Urinary bladder (tissue), 4 donors: ENCODE measurements at places on chromosomes 16 and 17. TPM values are rescaled to one million over a fixed set of nuclear protein-coding genes. Genes with fewer than 3 reads are reported as not detected.

SDR42E1 gene
- polyA plus RNA-seq = 1.3 TPM

DNA sequence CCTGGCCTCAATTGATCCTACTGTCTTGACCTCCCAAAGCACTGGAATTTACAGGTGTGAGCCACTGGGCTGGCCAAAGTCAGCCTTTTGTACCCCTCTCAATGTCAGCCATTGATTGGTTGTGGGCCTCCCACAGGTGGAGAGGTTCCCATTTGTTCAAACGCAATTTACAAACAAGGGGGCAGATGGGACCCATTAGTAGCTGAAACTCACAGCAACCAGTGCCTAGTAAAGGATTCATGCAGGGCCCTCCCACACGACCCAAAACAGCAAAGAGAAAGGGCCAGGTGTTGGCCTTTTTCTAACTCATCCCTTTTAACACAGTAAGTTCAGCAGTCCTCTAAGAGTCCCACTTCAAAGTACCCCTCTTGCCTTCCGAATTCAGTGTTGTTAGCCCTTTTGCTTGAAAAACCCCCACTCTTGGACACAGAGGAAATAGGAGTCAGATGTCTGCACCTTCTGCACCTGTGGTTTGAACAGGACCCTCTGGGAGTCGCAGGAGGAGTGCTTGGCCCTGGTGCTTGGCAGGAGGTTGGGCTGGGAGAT, 89.2 kb downstream of the PITPNC1 start:
- DNase-seq = no peak

- DNase-seq = no peak
These were observed 250.0 kb downstream of the SOX9 start for GRCh38 chr17:72370819-72371218.

DNA sequence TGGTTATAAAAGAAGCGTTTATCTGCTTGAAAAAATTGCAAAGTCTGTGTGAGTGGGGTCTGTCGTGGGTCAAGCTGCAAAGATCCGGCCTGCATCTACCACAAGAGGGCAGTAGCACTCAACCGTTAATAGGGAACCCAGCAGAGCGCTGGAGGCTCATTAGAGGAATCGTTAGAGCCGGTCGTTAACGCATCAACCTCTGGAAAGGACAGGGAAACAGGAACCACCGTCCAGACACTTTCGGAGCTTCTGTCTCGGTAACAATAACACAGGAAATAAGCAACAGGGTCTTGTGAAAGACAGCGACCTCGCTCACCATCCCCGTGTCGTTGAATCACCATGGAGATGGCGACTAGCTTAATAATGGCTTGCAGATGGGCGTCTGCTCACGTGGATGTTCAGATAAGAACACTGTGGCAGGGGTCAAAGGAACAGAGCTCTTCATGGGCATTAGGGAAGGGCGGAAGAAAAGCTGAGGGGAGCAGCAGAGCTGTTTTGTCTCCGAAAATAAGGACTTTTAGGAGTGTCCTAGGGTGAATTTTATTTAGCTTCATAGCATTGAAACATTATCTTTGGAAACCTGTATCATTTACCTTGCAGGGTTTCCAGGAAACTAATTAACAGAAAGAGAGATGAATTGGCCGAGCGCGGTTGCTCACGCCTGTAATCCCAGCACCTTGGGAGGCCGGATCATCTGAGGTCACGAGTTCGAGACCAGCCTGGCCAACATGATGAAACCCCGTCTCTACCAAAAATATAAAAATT, 11.9 kb upstream of the NSRP1 start:
- peak; percentile 58 for DNase-seq

TMEM220 gene
- polyA plus RNA-seq = 8.7 TPM

DNA sequence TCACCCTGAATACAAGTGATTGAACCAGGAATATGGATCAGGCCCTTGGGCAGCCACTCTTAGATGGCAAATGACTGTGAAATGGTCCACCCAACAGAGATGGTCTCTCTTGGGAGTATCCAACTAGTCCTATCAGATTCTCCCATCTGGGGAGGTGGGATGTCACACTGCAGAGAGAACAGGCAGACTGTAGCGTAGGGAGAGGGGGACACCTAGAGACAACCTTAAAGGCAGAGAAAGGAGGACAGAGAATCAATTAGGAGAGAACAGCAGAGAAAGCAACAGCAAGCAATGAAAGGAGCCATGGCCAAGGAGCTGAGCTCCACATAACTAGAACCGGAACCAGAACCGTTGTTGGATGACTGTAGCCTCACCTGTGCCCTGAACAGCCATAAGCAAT, 37.2 kb downstream of the IQCK start:
- DNase-seq = no peak

- DNase-seq = no peak
These were observed 79.7 kb downstream of the CYLD start for GRCh38 chr16:50821586-50821985.

DNA sequence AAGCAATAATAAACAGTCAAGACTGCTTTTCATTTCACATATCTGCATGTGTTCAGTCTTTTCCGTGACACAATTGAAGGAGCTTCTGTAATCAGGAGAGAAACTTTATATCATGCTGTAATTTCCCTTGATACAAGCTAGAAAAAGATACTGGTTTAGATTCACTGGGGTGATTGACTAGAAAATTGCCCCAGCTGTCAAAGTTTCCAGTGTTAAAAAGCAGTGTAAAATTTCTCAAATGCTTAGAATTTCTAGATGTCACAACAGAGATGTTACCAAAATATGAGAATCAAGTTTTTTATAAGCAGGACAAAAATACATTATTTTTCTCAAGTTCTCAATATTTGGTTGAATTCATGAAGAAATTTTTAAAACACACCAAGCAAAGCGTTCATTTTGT, 292.4 kb upstream of the HSBP1 start:
- no peak for DNase-seq

- DNase-seq = no peak
These were observed 7.2 kb upstream of the MYCBPAP start for GRCh38 chr17:50501054-50501453.

TERB1 gene
- polyA plus RNA-seq = not detected

HOXB6 gene
- polyA plus RNA-seq = 4.0 TPM

GRCh38 chr16:72847187-72848027, 200.5 kb downstream of the ZFHX3 start:
- DNase-seq = no peak

- DNase-seq = no peak
These were observed 7.5 kb downstream of the NFATC2IP start for GRCh38 chr16:28958216-28958615.

NKD1 gene
- 5.9 TPM for polyA plus RNA-seq

- no peak for DNase-seq
These were observed 19.9 kb upstream of the CYTH1 start for GRCh38 chr17:78802008-78802407.

GRCh38 chr17:73343739-73344454, 32.1 kb upstream of the CDC42EP4 start:
- no peak for DNase-seq

DNA sequence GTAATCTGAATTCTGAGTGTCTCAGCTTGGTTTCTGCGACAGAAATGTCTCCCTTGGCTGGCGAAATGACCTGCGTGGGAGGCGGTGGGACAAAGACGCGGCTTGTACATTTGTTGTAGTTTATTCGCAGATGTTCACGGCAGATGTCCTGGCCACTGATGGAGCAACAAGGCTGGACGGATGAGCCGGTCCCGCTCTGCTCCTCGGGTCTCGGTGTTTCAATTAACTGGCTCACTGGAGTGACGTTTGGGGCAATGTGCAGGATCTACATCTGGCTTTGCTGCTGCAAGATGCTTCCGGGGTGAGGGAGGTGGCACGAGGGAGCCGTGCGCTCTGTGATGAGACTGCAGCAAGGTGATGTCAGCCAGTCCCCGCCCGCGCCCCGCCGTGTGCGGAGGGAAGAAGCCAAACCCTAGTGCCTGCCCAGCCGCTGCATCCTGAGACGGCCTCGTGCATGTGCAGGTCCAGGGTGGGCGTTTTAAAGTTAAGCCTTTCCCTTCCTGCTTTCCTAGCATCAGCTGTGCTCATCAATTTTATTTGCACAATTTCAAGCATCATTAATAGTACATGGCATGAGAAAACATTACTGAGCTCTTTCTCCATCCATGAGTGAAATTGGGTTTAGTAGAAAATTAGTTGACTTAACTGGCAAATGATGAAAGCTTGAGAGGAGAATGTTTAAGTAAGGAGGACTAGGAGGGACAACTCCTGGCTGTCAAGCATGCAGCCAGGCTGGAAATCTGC, 44.4 kb downstream of the MGAT5B start:
- no peak for DNase-seq

OTOA gene
- 0.05 TPM for polyA plus RNA-seq

- DNase-seq = no peak
These were observed 18.9 kb downstream of the TMEM132E start for GRCh38 chr17:34598161-34598776.

- no peak for DNase-seq
These were observed 89.6 kb upstream of the MAF start for GRCh38 chr16:79690159-79690558.

DNA sequence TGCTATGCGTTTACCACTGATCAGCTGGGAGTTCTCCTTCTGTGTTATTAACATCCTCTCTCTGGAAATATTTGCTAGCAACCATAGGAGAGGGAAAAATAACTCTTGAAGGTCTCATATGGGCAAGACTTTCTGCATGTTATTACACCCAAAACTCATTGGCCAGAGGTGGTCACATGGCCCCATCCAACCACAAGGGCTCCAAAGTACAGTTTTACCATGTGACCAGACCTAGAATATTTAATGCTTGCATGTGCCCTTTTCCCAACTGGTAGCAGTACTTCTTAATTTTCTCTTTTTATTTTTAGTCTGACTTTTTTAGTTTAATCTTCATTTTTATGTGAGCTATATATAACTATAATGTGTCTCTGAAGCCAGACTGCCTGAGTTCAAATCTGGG, 141.0 kb upstream of the NOG start:
- DNase-seq = no peak

GRCh38 chr17:46869296-46869695, 17.9 kb downstream of the WNT9B start:
- DNase-seq = no peak

GRCh38 chr17:33525186-33525585, 232.1 kb upstream of the ASIC2 start:
- no peak for DNase-seq

MYO15A gene
- 1.4 TPM for polyA plus RNA-seq

DNA sequence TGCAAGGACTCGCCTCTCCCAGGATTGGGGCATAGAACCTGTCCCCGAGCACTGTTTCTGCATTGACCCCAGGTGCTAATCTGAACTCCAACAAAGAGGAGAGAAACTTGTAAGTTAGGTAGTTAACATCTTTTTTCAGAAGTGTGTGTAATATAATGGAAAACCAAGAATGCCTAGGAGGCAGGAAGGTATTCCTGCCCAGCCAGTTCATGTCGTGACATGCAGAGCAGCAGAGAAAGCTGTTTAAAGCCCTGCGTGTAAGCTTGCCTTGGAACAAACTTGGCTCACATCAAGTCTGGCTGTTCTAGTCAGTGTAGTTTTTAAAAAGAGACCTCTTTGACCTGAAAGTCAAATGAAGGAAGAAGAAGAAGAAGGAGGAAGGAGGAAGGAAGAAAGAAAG, 2.1 kb upstream of the GNA13 start:
- no peak for DNase-seq

GRCh38 chr16:66084306-66084705, 282.2 kb upstream of the CDH5 start:
- DNase-seq = no peak

DNA sequence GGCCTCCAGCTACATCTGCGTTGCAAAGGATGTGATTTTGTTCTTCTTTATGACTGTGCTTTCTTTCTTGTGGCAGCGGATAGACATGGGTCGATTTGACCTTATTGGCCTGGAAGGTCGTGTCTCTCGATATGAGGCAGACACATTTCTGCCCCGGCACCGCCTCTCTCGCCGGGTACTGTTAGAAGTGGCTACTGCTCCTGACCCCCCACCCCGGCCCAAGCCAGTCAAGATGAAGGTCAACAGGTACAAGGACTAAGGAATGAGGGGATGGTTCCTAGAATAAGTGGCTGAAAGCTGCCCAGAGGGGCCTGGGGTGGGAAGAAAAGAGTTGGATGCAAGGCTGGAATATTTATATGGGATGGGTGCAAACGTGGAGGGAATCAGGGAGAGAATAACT, 21.1 kb downstream of the SRCAP start:
- no peak for DNase-seq

- peak; percentile 35 for DNase-seq
These were observed 19.7 kb downstream of the TMEM235 start for GRCh38 chr17:78250891-78251772.

- DNase-seq = no peak
These were observed 129.9 kb downstream of the MGAT5B start for GRCh38 chr17:76997981-76998531.

TNS4 gene
- polyA plus RNA-seq = 5.0 TPM

DNA sequence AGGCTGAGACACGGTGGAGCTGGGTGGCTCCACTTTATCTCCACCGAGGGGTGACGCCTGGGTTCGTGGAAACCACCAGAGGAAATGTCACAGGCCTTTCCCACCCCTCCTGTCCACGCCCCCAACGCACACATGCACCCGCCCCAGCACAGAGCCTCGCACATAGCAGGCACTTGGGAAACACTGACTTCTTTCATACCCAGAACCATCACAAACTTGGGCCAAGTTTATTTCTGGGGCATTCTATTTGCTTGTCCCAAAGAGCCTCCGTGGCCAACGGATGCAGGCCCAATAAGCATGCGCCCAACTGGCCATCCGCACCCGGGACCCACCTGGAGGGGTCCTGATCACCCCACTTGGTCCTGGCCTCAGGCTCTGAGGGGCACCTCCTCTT, 3.3 kb downstream of the BCAR1 start:
- DNase-seq = no peak

GRCh38 chr17:58047376-58048150, 35.7 kb upstream of the DYNLL2 start:
- no peak for DNase-seq

GRCh38 chr17:681738-682529, 32.7 kb downstream of the VPS53 start:
- no peak for DNase-seq

GRCh38 chr17:80259457-80260068, 1.1 kb upstream of the RNF213 start:
- DNase-seq = no peak

GRCh38 chr16:2438121-2438520, 8.9 kb downstream of the CCNF start:
- no peak for DNase-seq

- DNase-seq = no peak
These were observed 139.1 kb downstream of the SOX9 start for GRCh38 chr17:72259922-72260321.

DNA sequence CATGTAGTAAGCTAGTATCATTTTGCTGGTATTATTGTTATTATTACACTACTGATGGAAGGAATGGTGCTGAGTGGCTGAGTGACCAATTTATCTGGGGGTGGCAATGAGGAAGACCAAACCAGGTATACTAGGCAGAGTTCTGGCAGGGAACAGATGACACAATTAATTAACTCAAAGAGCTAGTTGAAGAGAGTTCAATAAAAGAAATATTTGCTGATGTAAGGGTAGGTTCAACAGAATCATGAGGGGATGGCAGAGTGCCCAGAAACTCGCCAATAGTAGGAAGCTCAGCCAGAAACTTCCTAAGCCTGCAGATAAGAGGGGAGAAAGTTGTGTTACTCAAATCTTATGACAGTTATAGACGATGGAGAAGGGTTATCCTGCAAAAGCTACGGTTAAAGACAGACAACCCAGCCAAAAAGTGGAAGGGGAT, 352.5 kb downstream of the KCNJ2 start:
- DNase-seq = peak; percentile 7

MNT gene
- polyA plus RNA-seq = 20.5 TPM

KRT39 gene
- polyA plus RNA-seq = not detected

- no peak for DNase-seq
These were observed 54.7 kb upstream of the CRHR1 start for GRCh38 chr17:45729294-45729907.

GRCh38 chr16:78650339-78651074, 551.1 kb downstream of the WWOX start:
- no peak for DNase-seq
